T-helper 2 cell (primary cell): ENCODE measurements at places on chromosomes 2 and 18.

- no peak for DNase-seq
These were observed 3.3 kb downstream of the PDCD1 start for GRCh38 chr2:241855245-241855887.

- no peak for DNase-seq
These were observed 19.3 kb downstream of the CCT7 start for GRCh38 chr2:73253400-73253799.

GRCh38 chr2:48530033-48530811, at the start of gene STON1:
Gene STON1, plus strand, starts transcription at chr2:48530154. Its CDS starts 50,480 bp downstream, at chr2:48580634.
- no peak for DNase-seq

DNA sequence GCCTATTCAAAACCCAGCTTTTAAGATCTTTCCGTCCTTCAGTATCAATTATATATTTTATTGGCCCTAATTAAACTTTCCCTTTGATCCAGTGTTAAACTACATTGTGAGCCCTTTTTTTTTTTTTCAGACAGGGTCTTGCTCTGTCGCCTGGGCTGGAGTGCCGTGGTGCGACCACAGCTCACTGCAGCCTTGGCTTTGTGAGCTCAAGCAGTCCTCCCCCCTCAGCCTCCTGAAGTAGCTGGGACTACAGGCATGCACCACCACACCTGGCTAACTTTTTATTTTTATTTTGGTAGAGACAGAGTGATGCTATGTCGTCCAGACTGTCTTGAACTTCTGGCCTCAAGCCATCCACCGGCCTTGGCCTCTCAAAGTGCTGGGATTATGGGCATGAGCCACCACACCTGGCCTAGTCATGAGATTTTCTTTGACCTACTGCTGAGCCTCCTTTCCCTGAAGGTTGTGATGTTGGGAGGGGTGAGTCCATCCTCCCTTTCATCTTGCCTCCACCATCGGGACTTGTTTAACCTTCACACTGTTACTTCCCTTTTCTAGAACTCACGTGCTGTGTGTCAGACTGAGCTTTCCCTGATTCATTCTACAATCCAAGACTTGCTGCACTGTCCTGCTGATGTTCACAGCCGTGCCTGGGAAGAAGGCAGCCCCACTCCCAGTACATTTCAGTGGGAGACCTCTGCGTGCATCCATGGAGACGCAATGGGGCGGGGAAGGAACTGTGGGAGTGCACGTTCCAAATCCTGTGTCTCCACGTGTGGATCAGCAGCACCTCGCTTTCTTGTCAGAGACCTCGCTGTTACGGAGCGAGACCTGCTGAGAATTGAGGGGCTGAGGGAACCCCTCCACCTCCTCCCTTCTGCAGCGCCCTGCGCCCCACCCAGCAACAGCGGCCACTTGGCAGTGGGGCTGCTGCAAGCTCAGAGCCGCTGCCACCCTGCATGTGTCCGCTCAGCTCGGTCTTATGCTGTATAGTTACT, 10.8 kb downstream of the OXER1 start:
- DNase-seq, result no peak

- DNase-seq, result no peak
These were observed 74.5 kb downstream of the MDH1 start for GRCh38 chr2:63663013-63663864.
